ENCODE measurements at places on chromosomes 16 and 17. TPM values are rescaled to one million over a fixed set of nuclear protein-coding genes. Genes with fewer than 3 reads are reported as not detected.

GRCh38 chr16:79800016-79800608 is 199.6 kb upstream of the MAF start:
- H3K27me3 ChIP-seq: no peaks in the 10 kb centered on the region
- no peak overlapping the region for H3K27ac ChIP-seq
- H3K4me3 ChIP-seq: no peak overlapping the region
- DNase-seq: no peak
- no peaks in the 10 kb centered on the region for H3K36me3 ChIP-seq
- no peaks in the 10 kb centered on the region for H3K4me1 ChIP-seq

ERBB2 gene
- 40.0 TPM for total RNA-seq

DNA sequence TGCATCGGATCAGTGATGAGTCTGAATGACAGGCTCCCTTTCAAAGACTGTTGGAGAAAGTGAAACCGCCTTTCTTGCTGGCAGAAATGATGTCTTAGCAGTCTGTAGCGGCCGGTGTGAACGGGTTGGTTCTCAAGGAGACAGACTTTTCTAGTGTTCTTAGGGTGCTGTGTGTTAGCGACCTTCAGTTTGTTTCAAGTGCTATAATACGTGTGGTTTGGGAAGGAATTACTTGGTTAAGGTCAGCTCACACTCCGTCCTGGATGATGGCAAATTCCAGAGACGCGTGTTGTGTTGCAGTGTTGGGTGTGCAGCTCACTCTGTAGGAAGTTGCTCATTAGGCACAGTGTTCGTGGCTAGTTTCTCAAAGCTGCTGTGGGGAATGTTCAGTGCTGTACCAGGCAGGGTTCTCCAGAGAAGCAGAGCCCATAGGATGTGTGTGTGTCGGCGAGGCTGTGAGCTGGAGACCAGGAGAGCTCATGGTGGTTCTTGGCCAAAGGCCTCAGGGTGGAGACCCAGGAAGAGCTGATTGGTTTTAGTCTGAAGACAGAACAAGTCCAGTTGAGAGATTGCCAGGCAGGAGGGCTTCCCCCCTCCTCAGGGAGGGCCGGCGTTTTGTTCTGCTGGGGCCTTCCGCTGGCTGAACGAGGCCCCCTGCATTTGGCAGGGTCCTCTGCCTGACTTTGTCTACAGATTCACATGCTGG is 37.6 kb downstream of the ZNF750 start:
- no peaks in the 10 kb centered on the region for H3K36me3 ChIP-seq
- no peak overlapping the region for H3K27ac ChIP-seq
- no peak overlapping the region for H3K4me3 ChIP-seq
- no peaks in the 10 kb centered on the region for H3K27me3 ChIP-seq
- DNase-seq: no peak

- H3K27me3 ChIP-seq: no peaks in the 10 kb centered on the region
- H3K4me1 ChIP-seq: peaks cover 3% of the 10 kb centered on the region
- H3K4me3 ChIP-seq: no peak overlapping the region
- no peak for DNase-seq
Observed at GRCh38 chr16:10761373-10761772, 17.7 kb downstream of the NUBP1 start.

- no peaks in the 10 kb centered on the region for H3K27me3 ChIP-seq
- no peak overlapping the region for H3K4me3 ChIP-seq
- no peak overlapping the region for H3K27ac ChIP-seq
- no peaks in the 10 kb centered on the region for H3K4me1 ChIP-seq
Observed at GRCh38 chr17:42989141-42989540, 8.8 kb downstream of the RUNDC1 start.
